GM23338 (cell line): ENCODE measurements at places on chromosomes 12 and 14.

GRCh38 chr12:28446031-28446430 lies 255.8 kb downstream of the CCDC91 start:
- no peaks in the 10 kb centered on the region for H3K4me1 ChIP-seq
- no peak overlapping the region for H3K4me3 ChIP-seq
- DNase-seq: no peak
- no peaks in the 10 kb centered on the region for H3K36me3 ChIP-seq
- H3K27me3 ChIP-seq: no peaks in the 10 kb centered on the region

DNA sequence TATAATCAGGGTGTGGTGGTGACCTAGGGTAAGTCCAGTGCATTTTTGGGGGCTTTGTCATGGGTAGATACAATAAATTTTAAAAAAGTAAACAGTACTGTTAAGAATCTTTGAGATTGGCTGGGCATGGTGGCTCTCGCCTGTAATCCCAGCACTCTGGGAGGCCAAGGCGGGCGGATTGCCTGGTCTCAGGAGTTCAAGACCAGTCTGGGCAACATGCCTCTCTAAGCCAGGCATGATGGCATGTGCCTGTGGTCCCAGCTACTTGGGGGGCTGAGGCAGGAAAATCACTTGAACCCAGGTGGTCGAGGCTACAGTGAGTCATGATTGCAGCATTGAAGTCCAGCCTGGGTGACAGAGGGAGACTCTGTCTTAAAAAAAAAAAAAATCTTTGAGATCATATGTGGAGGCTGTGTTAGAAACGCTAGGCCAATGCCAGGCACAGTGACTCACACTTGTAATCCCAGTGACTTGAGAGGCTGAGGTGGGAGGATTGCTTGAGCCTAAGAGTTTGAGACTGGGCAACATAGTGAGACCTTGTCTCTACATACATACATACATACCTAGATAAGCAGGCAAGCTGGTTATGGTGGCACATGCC lies 67.7 kb downstream of the PRKCH start:
- H3K4me1 ChIP-seq: no peaks in the 10 kb centered on the region
- H3K4me3 ChIP-seq: no peak overlapping the region
- no peak overlapping the region for H3K27ac ChIP-seq
- H3K27me3 ChIP-seq: no peaks in the 10 kb centered on the region

GRCh38 chr12:65464930-65465329 lies 186.4 kb downstream of the MSRB3 start:
- no peak overlapping the region for H3K27ac ChIP-seq
- H3K27me3 ChIP-seq: no peaks in the 10 kb centered on the region
- no peak for DNase-seq
- no peaks in the 10 kb centered on the region for H3K4me1 ChIP-seq

DNA sequence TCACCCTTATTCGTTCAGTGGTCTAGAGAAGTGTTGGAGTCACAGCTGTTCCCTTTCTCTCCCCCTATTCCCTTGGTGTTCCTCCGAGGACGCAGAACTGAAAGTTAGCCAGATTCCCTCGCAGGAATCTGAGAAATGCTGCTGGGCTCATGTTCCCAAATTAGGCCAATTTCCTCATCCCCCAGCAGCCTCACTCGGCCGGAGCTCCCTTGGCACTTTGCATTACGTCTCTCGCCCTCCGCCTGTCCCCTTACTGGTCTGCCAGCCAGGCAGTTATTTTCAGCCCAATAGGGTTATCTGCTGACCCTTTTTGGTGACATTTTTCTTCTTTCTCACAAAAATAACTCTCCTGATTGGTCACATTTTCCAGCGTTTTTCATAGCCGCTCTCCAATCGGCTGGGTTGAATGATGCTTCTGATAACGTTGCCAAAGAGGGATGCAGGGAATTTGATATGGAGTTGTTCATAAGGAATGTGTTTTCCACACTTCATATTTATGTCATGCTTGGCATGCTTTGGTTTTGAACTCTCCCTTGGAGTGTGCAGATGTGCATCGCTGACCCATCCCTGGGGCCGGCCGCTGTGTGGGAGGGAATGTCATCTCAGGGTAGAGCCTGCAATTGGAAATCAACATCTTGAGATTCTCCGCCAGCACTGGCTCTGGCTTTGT lies 9.9 kb downstream of the IFT43 start:
- H3K27ac ChIP-seq: no peak overlapping the region
- DNase-seq: no peak
- no peaks in the 10 kb centered on the region for H3K4me1 ChIP-seq
- no peak overlapping the region for H3K4me3 ChIP-seq
- peaks cover 3% of the 10 kb centered on the region; the same call in 1 of the 2 replicates for H3K36me3 ChIP-seq
- H3K27me3 ChIP-seq: no peaks in the 10 kb centered on the region

- no peak overlapping the region for H3K27ac ChIP-seq
- no peak overlapping the region for H3K4me3 ChIP-seq
- no peak for DNase-seq
- H3K36me3 ChIP-seq: no peaks in the 10 kb centered on the region
- no peaks in the 10 kb centered on the region for H3K27me3 ChIP-seq
Measured at GRCh38 chr14:92524602-92525185, 11.1 kb downstream of the RIN3 start.

DNA sequence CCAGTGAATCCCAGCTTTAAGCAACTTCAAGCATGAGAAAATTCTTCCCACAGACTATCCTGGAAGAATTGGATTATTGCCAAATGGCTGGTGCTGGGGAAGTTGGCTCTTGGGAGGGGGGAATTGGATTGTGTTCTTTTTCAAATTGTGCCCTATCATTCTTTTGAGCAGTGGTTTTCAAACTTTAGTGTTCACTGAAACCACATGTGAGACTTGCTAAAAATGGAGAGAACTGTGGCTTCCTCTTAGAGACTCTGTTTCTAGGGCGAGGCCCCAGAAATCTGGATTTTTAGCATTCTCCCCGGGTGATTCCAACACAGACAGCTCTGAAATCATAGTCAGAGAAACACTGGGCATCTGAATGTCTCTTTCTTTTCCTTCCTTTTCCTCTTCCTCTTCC lies 14.3 kb upstream of the OTUB2 start:
- no peak overlapping the region for H3K4me3 ChIP-seq
- H3K4me1 ChIP-seq: no peaks in the 10 kb centered on the region
- H3K27ac ChIP-seq: no peak overlapping the region
- no peaks in the 10 kb centered on the region for H3K27me3 ChIP-seq
- DNase-seq: no peak
- no peaks in the 10 kb centered on the region for H3K36me3 ChIP-seq

DNA sequence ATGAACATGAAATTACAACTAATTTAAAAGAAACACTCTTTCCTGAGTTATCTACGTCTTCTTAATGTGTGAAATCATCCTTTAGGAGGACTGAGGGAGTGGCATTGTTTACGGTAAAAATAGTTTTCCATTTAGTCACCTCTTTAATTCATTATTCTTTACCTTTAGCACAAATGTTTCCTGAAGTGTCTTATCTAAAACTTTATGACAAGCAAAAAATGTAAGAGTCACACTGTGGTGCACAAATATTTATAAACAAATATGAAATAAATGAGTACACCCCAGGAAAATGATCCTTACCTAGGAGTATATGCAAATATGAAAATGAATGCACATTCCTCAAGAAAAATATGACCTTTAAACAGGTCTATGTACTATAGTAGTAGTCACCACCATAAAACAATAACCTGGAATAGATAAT lies 104.6 kb downstream of the PTPRR start:
- no peak overlapping the region for H3K4me3 ChIP-seq
- no peaks in the 10 kb centered on the region for H3K27me3 ChIP-seq
- no peak for DNase-seq
- H3K36me3 ChIP-seq: no peaks in the 10 kb centered on the region
- peaks cover 7% of the 10 kb centered on the region for H3K4me1 ChIP-seq

DNA sequence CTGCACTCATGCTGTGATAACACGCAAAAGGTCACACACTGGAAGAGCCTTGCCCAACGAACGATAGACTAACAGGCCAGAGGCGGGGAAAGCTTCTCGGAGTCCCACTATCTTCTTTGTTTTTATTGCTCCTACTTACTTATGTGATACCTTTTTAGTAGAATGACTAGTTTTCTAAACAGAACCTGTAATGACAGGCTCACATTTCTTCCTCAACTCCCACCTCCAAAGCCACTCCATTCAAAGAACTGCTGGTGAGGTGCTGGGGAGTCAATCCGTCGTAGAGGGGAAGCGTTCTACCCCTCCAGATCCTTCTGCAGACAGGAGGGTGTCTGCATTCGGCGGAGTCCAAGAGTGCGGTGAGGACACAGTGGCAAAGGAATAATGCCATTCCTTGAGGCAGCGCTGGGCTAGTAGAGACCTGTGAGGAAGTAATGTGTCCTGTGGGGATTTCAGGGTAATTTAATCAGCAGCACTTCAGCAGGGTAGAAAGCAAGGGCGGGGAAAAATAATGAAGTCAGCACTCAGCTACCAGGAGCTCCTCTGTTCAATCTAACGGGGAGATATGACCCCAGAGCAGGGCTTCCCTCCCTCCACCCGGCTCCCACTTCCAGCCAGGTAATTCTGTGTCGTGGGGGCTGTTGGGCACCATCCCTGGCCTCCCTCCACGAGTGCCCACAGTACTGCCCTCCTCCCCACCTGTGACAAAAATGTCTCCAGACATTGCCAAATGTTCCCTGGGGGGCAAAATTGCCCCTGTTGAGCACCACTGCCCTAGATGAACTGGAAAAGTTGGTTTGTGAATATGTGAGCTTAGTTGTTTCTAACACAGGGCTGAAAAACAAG lies 25.2 kb downstream of the SPRING1 start:
- H3K27me3 ChIP-seq: no peaks in the 10 kb centered on the region
- no peak overlapping the region for H3K27ac ChIP-seq
- DNase-seq: no peak
- H3K36me3 ChIP-seq: no peaks in the 10 kb centered on the region
- H3K4me1 ChIP-seq: peaks cover 2% of the 10 kb centered on the region; the same call in 1 of the 2 replicates

- H3K36me3 ChIP-seq: no peaks in the 10 kb centered on the region
- no peak for DNase-seq
- H3K4me3 ChIP-seq: no peak overlapping the region
- no peak overlapping the region for H3K27ac ChIP-seq
- no peaks in the 10 kb centered on the region for H3K27me3 ChIP-seq
- no peaks in the 10 kb centered on the region for H3K4me1 ChIP-seq
Measured at GRCh38 chr12:127245437-127245836, 1021.5 kb upstream of the TMEM132C start.

DNA sequence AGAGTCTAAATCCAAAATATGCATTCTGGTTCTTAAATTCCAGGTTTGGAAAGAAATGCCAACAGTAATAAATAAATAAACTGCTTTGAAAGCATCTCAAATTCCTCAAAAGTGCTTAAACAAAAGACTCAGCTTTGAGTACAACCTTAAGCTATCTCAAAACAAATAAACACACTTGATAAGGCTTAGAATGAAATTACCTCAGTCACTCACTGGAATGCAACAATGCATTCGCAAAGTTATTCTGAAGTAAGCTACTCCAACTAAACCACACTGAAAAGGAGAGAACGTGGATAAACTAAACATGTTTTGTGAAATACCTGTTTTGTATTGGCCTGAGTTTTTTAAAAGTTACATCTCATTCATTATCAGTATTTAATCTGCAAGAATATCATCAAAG lies 1.2 kb downstream of the SPTSSA start:
- peak overlapping the region; percentile 91 for H3K4me3 ChIP-seq
- no peak for DNase-seq
- no peaks in the 10 kb centered on the region for H3K36me3 ChIP-seq
- no peaks in the 10 kb centered on the region for H3K27me3 ChIP-seq
